ENCODE measurements at places on chromosomes 1 and 21. TPM values are rescaled to one million over a fixed set of nuclear protein-coding genes. Genes with fewer than 3 reads are reported as not detected.

GRCh38 chr1:119954476-119955422 is 58.4 kb upstream of the ADAM30 start:
- no peaks in the 10 kb centered on the region for H3K27me3 ChIP-seq
- peaks cover 12% of the 10 kb centered on the region for H3K4me1 ChIP-seq

GRCh38 chr21:38842079-38842478 is 36.4 kb downstream of the ETS2 start:
- H3K27me3 ChIP-seq = no peaks in the 10 kb centered on the region
- H3K36me3 ChIP-seq = no peaks in the 10 kb centered on the region
- peaks cover 28% of the 10 kb centered on the region for H3K4me1 ChIP-seq
- H3K4me3 ChIP-seq = no peak overlapping the region
- no peak for DNase-seq

DNA sequence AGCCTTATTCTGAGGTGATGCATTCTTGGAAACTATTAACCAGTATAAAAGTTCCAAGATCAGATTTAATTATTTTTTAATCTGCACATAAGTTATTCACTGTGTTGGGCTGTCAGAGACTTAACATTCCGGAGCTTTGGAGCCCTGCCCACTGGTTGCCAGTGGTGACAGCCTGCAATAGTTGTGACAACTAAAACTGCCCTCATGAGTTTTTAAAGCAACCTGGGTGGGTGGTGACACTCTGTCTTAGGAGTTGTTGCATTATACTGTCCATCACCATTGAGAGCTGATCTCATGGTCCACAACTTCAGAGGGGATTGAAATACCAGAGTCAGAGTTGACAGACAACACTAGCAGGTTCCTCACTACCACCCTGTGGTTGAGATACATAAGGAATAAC is 653.9 kb upstream of the USP24 start:
- H3K27ac ChIP-seq = no peak overlapping the region
- no peaks in the 10 kb centered on the region for H3K27me3 ChIP-seq

DNA sequence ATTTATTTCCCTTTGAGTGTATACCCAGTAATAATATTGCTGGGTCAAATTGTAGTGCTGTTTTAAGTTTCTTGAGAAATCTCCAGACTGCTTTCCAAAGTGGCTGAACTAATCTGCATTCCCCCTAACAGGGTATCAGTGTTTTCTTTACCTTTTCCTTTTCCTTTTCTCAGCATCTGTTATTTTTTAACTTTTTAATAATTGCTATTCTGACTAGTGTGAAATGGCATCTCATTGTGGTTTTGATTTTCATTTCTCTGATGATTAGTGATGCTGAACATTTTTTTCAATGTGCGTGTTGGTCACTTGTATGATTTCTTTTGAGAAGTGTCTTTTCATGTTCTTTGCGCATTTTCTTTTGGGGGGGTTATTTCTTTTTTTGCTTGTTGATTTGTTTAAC is 374.9 kb upstream of the BRINP3 start:
- no peak overlapping the region for H3K27ac ChIP-seq
- H3K36me3 ChIP-seq = no peaks in the 10 kb centered on the region
- no peak overlapping the region for H3K4me3 ChIP-seq
- H3K27me3 ChIP-seq = no peaks in the 10 kb centered on the region

DNA sequence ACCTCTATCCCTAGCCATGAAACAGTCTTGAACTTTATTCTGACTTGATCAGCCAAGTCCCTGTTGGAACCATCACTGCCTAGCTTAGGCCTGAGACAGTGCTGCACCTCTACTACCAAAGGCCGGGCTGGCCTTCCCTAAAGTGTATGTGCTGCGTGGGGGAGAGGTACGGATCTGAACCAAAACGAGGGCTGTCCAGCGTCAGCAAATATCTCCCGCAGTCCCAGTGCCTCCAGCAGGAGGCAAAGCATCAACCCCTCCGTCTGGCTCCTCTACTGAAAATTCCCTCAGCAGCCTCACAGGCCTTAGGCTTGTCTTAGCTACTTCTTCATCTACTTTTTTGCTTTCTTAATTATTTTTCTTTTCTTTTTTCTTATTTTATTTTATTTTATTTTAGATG is 33.3 kb upstream of the KIF26B start:
- no peak for DNase-seq
- no peak overlapping the region for H3K4me3 ChIP-seq
- no peaks in the 10 kb centered on the region for H3K36me3 ChIP-seq
- no peaks in the 10 kb centered on the region for H3K27me3 ChIP-seq
- H3K27ac ChIP-seq = no peak overlapping the region

DNA sequence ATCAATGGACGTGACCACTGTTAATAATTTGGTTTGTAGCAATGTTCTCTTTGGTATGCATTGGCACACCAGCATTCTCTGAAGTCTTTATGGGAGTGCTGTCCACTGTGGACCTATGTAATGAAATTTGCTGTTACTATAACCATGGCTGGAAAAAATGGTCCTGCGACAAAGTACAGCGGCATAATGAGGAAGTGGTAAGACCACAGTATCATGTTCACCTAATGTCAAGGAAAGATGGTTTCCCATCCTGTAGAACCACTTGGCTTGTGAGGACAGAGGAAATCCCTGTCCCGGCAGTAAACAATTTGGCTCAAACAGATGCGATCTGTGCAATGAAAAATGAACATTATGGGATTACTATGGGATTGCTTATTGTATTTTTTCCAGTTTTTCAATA is 173.9 kb upstream of the IVNS1ABP start:
- H3K4me1 ChIP-seq = no peaks in the 10 kb centered on the region
- no peak overlapping the region for H3K4me3 ChIP-seq
- no peaks in the 10 kb centered on the region for H3K27me3 ChIP-seq
- no peak for DNase-seq

- H3K4me1 ChIP-seq = no peaks in the 10 kb centered on the region
- peaks cover 2% of the 10 kb centered on the region for H3K27me3 ChIP-seq
- no peak overlapping the region for H3K27ac ChIP-seq
- DNase-seq = no peak
- no peak overlapping the region for H3K4me3 ChIP-seq
Observed at GRCh38 chr1:209611771-209612570, 28.5 kb downstream of the CAMK1G start.

DNA sequence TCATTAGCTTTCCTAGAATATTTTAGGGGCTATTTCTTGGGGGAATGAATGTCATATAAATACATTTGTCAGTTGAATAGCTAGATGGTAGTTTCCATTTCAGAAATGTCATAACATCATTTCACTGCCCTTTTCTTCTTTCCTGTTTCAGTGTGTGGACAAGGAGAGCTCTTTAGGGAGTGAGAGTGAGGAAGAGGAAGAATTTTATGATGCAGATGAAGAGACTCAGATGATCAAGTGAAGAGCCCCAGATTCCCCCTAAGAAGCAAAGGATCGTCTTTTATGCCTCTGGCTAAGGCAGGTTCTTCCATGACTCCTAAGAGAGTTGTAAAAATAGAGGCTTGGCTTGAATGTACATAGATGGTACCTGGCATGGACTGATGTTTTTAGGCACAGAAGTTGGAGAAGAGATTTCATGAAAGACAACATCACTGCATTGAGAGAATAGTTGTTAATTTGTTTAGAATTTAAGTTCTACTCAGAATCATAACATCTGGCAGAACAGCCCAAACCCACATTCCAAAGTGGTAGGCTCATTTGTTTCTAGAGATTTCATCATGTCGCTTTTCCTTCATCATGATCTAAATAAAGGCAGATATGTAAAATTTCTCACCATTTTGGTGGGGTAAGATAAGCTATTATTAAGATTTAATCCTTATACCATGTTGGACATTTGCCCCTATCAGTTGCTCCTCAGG is 44.2 kb upstream of the MAB21L3 start:
- H3K27ac ChIP-seq = no peak overlapping the region
- H3K36me3 ChIP-seq = no peaks in the 10 kb centered on the region
- H3K4me3 ChIP-seq = no peak overlapping the region

GRCh38 chr1:160658814-160659193 is 12.0 kb upstream of the SLAMF1 start:
- DNase-seq = no peak
- H3K27ac ChIP-seq = peak overlapping the region; percentile 41

DNA sequence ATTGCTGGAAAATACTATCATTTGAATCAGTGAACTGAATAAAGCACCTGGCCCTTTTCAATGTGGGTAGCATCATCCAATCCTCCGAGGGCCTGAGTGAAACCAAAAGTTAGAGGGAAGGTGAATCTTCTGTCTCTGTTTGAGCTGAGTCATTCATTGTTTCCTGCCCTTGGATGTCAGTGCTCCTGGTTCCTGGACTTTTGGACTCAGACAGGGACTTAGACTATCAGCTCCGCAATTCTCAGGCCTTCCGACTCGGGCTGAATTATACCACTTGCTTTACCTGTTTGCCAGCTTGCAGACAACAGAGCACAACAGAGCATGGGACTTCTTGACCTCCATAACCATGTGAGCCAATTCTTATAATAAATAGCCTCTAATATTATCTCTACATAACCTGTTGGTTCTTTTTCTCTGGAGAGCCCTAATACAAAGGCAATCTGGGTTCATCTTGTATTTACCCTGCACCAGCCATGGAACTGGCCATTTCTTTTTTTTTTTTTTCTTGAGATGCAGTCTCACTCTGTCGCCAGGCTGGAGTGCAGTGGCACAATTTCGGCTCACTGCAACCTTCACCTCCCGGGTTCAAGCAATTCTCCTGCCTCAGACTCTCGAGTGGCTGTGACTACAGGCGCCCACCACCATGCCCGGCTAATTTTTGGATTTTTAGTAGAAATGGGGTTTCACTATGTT is 19.2 kb upstream of the VASH2 start:
- H3K4me1 ChIP-seq = no peaks in the 10 kb centered on the region

- H3K4me1 ChIP-seq = no peaks in the 10 kb centered on the region
- no peak overlapping the region for H3K27ac ChIP-seq
- DNase-seq = no peak
- no peak overlapping the region for H3K4me3 ChIP-seq
- H3K36me3 ChIP-seq = no peaks in the 10 kb centered on the region
- peaks cover 7% of the 10 kb centered on the region for H3K27me3 ChIP-seq
Observed at GRCh38 chr1:119485201-119485600, 21.8 kb upstream of the HSD3B1 start.

DNA sequence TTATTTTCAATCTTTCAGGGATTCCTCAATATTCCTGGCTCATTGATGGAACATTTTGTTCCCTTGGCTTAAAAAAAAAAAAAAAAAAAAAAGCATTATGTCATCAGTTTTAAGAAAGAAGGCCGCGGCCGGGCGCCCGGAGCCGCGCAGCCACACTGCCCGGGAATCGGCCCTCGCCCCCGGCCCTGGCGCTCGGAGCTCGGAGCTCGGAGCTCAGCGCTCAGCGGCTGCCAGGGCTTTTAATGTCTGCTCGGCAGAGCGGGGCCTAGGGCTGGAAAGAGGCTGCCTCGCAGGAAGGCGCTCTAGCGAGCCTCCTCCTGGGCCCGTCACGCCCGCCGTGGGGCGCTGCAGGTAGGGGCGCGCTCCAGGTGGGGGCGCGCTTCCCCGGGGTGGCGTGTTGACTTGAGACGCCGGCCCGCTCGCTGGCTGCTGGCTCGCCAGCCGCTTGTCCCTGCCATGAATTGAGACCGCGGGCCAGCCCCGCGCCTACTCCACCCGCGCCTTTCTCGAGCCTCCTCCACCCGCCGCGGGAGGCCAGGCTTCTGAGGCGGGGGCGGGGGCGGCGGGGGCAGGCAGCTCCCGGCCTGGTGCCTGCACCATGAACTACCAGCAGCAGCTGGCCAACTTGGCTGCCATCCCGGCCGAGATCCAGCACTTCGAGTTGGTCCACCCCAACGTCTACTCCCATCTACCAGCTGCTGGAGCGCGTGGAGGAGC is 5.4 kb upstream of the TDRD5 start:
- no peaks in the 10 kb centered on the region for H3K4me1 ChIP-seq
- peak; percentile 42 for DNase-seq
- H3K27me3 ChIP-seq = peaks cover 56% of the 10 kb centered on the region

SLAMF8 gene
- total RNA-seq = 0.39 TPM
